ENCODE measurements at places on chromosomes 6 and 20.

DNA sequence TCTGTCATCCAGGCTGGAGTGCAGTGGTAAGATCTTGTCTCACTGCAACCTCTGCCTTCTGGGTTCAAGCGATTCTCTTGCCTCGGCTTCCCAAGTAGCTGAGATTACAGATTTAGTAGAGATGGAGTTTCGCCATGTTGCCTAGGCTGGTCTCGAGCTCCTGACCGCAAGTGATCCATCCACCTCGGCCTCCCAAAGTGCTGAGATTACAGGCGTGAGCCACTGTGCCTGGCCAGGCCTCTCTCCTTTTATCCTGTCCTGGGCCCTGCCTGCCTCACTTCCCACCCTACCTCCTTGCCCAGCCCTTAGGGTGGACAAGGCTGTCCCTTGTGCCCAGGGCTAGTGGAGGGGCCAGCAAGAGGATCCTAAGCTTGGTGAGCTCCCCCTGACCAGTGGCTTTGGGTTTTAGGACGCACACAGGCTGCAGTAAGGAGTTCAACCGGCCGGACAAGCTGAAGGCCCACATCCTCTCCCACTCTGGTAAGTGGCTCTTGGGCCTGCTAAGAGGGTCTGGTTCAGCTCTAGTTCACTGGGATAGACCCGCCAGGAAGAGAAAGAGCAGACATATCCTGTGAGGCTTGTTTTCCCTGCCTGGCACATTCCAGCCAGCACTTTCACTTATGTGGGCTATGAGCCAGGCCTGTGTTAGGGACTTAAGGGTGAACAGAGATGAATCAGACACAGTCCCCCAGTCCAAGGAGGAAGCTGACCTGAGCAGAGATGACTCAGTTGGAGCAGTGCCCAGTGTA, 21.9 kb upstream of the CHMP4B start:
- H3K27me3 ChIP-seq: no peaks in the 10 kb centered on the region
- peak overlapping the region; percentile 76 for H3K27ac ChIP-seq
- no peaks in the 10 kb centered on the region for H3K36me3 ChIP-seq
- peak; percentile 65 for ATAC-seq

- H3K27ac ChIP-seq: no peak overlapping the region
- H3K4me1 ChIP-seq: no peaks in the 10 kb centered on the region
- no peak overlapping the region for H3K4me3 ChIP-seq
Measured at GRCh38 chr6:129597023-129597713, 112.8 kb downstream of the ARHGAP18 start.

DNA sequence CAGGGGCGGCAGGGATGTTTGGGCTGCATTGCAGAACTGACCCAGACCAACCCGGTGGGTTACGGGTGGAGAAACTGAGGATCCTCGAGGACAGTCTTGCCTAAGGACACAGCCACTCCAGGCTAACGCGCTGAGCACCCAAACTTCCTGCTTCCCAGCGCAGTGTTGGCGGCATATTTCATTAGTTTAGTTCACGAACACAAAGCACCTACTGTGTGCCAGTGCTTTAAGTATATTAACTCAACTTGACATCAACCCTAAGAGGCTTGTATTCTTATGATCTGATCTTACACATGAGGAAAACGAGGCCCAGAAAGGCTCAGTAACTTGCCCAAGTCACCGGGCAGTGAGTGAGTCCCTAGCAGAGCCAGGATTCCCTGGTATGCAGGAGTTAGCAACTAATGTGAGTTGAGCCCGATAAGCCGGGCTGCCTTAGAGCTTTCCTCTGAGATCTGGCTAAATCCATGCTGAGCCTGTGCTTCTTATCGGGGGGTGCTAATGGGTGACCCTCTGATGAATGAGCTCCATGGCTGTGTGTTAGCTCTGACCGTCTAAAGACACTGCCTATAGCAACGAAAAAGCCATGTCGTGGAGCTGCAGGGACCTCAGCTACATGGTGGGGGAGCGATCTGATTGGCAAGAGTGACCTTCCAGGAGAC, 92.7 kb downstream of the CD40 start:
- no peak overlapping the region for H3K27ac ChIP-seq
- no peaks in the 10 kb centered on the region for H3K36me3 ChIP-seq
- H3K4me3 ChIP-seq: no peak overlapping the region
- no peaks in the 10 kb centered on the region for H3K4me1 ChIP-seq

DNA sequence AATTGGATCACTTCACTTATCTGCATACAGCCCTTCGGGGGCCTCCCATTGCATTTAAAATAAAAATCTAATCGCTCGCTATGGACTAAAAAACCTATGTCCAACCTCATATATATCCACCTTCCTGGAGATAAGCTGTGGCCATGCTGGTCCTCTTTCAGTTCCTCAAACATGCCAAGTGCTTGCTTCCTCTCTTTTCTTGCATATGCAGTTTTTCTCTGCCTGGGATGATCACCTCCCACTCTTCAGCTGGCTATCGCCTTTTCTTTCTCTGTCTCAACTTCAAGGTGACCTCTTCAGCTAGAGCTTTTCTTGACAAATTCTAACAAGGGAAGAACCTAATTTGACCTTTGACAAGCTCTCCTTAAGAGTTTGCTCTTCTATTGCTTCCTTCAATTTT, 5.6 kb upstream of the TFB1M start:
- H3K4me3 ChIP-seq: no peak overlapping the region
- H3K36me3 ChIP-seq: no peaks in the 10 kb centered on the region
- no peaks in the 10 kb centered on the region for H3K27me3 ChIP-seq

DNA sequence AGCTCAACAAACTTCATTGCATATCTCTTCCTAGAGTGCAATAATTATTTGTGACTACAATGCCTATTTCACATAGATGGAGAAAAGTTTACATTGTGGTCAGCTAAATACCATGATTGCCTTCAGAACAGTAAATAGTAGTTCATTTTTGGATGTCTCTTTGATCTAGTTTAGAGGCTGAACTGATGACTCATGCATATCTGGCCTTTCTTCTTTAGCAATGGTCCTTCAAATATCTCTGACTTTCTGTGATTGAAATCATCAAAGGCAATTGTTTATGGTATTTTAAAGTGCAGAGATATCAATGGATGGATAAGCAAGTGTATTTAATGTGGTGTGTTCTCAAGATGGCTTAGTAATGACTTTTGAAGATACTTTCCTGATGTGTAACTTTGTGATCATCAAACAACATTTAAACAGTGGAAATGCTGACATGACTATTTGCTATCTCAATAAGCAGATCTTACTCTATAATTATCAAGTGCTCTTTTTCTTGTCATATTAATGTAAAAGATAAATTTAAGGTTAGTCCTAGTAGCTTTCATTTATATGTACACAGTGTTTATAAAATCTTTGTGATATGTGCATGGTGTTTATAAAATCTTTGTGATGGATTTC, 523.7 kb upstream of the SLC35B3 start:
- H3K27ac ChIP-seq: no peak overlapping the region
- no peak for ATAC-seq
- no peaks in the 10 kb centered on the region for H3K36me3 ChIP-seq
- H3K4me1 ChIP-seq: no peaks in the 10 kb centered on the region
- no peak overlapping the region for H3K4me3 ChIP-seq

DNA sequence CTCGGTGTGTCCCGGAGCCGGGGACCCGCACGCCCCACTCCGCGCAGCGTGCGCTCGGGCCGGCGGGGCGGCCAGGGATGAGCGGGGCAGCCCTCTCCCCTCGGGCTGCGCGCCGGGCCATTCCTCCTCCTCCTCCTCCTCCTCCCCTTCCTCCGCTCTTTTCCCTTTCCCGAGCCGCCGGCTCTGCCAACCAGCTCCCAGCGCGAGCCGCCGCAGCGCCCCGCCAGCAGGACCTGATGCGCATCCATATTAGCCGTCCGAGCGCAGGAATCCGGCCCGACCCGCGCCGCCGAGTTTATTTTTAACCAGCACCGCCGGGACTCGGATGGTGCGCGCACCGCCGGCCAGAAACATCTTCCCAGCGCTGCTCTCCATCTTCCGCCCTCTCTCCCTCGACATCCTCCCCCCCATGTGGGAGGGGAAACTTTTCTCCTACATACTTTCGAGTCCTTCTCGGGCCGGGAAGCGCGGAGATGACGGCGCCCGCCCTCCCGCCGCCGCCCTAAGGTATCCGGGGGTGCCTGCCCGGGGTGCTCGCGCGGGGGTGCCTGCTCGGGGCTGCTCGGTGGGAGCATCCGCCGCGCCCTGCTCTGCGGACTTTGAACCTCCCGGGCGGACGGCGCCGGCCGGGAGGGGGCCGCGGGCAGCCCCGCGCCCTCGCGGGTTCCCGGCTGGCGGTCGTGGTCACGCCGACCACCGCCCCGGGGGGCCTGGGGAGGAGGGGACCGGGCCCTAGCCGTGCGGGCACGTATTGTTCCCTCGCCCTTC, 619 bp downstream of the RREB1 start:
- peak; percentile 48 for ATAC-seq
- peak overlapping the region; percentile 87 for H3K4me3 ChIP-seq
- peaks cover 11% of the 10 kb centered on the region for H3K4me1 ChIP-seq
- H3K36me3 ChIP-seq: no peaks in the 10 kb centered on the region
- peak overlapping the region; percentile 99 for H3K27ac ChIP-seq

DNA sequence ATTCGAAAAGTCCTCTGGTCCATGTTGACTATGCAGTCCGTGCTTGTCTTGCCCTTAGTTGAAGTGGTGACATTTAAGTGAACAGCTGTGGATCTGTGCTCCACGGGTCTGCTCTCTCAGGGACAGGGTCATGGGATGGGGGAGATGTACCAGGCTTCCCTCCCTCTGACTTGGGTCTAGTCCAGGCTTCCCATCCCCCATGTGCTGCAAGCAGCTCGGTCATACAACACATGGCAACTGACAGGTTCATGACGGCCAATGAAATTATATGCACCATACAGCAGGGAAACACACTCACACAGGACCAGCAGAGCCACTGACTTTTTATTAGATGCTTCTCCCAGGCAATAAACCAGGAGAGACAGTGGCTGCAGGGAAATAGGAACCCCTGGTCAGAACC, 201.4 kb downstream of the PTPRT start:
- H3K4me3 ChIP-seq: no peak overlapping the region
- H3K36me3 ChIP-seq: no peaks in the 10 kb centered on the region
- H3K27me3 ChIP-seq: no peaks in the 10 kb centered on the region

DNA sequence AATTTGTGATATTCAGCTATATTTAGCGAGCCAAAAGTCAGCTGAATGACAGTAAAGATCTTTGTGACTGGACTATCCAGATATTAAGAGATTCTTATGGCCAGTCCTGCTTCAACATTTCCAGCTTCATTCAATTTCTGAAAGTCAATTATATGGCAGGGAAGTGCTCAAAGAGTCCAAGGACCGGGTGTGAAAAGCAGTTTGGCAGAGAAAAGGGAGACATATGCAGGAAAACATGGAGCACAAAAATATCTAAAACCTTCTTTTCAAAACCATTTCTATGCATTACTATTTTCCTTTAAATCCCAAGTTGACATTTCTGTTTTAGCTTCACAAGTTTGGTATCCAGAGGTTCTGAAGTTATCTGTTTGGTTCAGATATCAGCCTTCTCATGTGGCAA, 5.0 kb downstream of the MPC1 start:
- ATAC-seq: no peak
- no peak overlapping the region for H3K27ac ChIP-seq
- peaks cover 26% of the 10 kb centered on the region for H3K4me1 ChIP-seq
- no peaks in the 10 kb centered on the region for H3K36me3 ChIP-seq
- no peaks in the 10 kb centered on the region for H3K27me3 ChIP-seq
- H3K4me3 ChIP-seq: no peak overlapping the region

GRCh38 chr6:152557502-152557901, 79.7 kb downstream of the SYNE1 start:
- H3K27ac ChIP-seq: no peak overlapping the region
- ATAC-seq: no peak
- H3K4me1 ChIP-seq: no peaks in the 10 kb centered on the region
- H3K27me3 ChIP-seq: no peaks in the 10 kb centered on the region
- H3K4me3 ChIP-seq: no peak overlapping the region

- no peaks in the 10 kb centered on the region for H3K4me1 ChIP-seq
- peak overlapping the region; percentile 51 for H3K4me3 ChIP-seq
- no peak for ATAC-seq
- peaks cover 39% of the 10 kb centered on the region for H3K27me3 ChIP-seq
- H3K36me3 ChIP-seq: no peaks in the 10 kb centered on the region
- peak overlapping the region; percentile 64 for H3K27ac ChIP-seq
Measured at GRCh38 chr6:30007132-30007764, 53.8 kb upstream of the POLR1H start.

GRCh38 chr6:25219216-25219916, 59.8 kb upstream of the CARMIL1 start:
- peaks cover 10% of the 10 kb centered on the region for H3K4me1 ChIP-seq
- no peak overlapping the region for H3K4me3 ChIP-seq
- H3K36me3 ChIP-seq: no peaks in the 10 kb centered on the region
- H3K27me3 ChIP-seq: no peaks in the 10 kb centered on the region
- no peak for ATAC-seq

DNA sequence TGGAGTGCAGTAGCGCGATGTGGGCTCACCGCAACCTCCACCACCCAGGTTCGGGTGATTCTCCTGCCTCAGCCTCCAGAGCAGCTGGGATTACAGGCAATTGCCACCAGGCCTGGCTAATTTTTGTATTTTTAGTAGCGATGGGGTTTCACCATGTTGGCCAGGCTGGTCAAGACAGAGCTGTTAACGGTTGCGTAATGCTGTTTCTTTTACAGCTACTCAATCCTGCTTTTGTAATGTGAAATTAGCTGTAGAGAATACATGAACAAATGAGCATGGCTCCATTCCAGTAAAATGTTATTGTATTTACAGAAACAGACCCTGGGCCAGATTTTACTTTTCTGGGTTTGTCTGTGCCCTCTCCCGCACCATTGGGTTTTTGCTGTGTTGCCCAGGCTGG, 1.9 kb downstream of the PNLDC1 start:
- ATAC-seq: no peak
- H3K27ac ChIP-seq: no peak overlapping the region
- H3K4me1 ChIP-seq: no peaks in the 10 kb centered on the region

DNA sequence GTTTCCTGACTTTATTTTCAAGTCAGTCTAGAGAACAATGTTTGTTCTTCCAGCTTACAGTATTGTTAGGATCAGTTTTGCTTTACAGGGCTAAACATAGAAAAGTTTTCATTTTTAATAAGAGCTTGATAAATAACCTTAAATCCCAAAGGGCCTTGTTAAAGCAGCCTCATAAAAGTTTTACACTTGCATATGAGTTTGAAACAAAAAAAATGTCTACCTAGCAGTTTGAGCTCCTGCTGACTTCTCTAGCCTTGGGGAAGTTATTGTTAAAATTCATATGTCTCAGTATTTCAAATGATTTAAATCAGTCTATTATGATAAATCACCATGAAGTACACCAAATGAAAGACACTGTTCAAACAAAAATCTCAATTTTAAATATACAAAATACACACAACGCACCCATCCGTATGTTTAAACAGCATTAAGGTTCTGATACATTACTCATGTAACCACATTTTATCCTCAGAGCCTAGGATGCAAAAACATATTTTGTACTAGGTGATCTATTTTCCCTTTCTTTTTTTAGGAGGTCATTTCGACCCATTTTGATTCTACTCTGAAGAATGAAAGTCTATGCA, 87.2 kb downstream of the UBE3D start:
- no peaks in the 10 kb centered on the region for H3K4me1 ChIP-seq

DNA sequence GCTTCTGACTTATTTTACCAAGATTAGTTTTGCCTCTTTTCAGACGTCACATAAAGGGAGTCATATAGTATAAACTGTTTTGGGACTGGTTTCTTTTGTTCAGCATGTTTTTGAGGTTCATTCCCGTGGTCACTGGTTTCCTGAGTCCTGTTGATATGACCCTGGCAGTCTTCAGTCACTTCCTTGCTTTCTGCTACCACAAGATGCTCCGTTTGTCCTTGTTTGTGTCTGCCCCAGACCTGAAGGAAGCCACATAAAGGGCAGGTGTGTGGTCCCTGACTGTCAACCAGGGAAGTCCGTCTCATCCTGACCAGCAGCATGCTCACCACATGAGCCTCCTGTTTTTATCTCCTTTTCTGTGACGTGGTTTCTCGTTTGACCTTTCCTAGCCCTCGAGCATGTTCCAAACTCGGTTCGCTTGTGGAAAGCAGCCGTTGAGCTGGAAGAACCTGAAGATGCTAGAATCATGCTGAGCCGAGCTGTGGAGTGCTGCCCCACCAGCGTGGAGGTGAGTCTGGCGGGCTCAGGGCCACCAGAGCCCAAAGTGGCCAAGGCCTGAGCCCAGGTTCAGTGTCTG, 26.1 kb upstream of the C20orf204 start:
- H3K4me3 ChIP-seq: no peak overlapping the region
- H3K27ac ChIP-seq: no peak overlapping the region
- no peaks in the 10 kb centered on the region for H3K27me3 ChIP-seq
